Caki2 (cell line): ENCODE measurements at places on chromosomes 11 and 22.

DNA sequence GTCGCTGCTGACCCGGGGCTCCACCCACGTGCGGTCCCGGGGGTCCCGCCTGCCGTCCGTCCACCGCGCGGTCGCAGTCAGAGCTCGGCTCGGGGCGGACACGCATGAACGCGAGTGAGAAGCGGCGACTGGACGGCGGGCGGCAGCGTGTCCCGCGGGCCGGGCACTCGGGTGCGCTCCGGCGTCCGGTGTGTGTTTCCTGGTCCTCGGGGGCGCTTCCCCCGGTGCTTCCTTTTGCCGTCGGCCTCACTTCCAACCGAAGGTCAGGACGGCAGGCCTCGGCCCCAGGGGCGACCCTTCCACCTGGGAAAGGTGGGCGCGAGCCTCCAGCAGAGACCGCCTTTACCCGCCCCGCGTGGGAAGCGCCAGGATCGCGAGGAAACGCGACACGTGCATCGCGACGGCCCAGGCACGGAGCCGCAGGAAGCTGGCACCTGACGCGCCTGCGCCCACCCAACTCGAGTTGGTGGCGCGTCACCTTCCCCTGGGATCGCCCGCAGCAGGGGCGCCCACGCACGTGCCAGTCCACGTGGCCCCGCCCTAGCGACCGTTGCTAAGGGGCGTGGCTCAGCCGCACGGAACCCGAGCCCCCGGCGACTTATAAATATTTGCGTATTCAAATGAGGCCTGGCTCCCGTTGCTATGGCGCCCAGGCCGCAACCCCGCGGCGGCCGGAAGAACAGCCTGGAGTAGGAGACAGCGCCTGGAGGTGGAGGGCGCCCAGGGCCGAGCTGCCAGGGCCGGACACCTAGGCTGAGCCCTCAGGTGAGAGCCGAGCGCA, at the start of gene LRRC56:
Gene LRRC56 (plus strand): TSS at position 687 of the 781 bp plus-strand sequence. CDS start 3,158 bp downstream, outside the sequence.
- DNase-seq = peak; percentile 85

GRCh38 chr11:64624883-64625481, 34.0 kb downstream of the SLC22A12 start:
- DNase-seq = no peak

DNA sequence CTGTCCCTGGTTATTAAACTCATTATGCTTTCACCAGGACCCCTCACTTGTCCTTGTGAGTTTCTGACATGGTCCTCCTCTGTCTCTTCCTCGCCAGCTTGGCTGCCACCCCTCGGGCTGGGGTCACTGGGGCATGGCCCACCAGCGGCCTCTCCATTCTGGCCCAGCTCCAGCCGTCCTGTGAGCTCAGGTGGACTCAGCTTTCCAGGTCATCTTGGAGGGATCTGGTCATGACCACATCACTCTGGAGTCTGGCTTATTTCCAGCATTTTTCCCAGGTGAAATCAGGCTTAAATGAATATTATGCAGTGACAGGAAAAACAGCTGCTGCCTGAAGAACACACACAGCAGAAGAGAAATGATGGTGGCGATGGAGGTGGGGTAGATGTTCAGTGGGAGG, 224.5 kb downstream of the ADAMTS15 start:
- DNase-seq = peak; percentile 20

GRCh38 chr11:65129649-65130441, 4.5 kb downstream of the SYVN1 start:
- DNase-seq = no peak

GRCh38 chr22:44880610-44881290, 128.4 kb downstream of the ARHGAP8 start:
- DNase-seq = no peak

DNA sequence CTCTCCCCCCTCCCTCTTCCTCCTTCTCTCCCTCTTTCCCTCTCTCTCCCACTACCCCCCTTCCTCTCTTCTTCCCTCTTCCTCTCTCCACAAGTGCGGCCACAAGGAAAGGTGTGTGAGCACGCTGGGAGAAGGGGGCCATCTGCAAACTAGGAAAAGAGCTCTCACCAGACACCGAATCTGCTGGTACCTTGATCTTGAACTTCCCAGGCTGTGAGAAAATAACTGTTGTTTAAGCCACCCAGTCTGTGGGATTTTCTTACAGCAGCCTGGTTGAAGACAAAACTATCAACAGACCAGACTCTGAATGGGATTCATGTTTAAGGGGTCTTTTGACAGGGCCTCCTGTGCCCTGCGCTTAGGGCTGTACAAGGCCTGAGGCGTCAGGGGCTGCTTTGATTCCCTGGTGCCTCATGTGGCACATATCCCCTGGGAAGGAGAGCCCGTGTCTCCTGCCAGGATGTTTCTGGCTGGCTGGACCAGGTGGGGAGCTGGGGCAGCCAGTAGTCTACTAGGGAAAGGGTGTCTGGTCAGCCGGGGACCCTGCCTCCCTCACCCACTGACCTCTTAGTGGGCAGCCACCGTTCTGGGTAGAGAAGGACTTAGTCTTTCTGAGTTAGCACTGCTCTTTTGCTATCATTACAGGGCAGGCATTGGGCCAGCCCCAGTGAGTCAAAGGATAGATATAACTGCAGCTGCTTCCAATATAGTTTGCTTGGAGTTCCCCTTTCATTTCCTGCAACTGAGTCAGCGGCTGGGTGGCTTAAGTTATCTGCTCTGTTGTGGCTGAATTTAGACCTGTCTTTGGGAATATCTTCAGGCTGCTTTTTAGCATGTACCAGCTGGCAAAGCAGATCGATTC, 6.2 kb downstream of the PANX1 start:
- peak; percentile 56 for DNase-seq

GRCh38 chr11:111059726-111060125, 185.8 kb upstream of the POU2AF2 start:
- no peak for DNase-seq
